Foreskin melanocyte (primary cell): ENCODE measurements at places on chromosomes 1 and 21.

DNA sequence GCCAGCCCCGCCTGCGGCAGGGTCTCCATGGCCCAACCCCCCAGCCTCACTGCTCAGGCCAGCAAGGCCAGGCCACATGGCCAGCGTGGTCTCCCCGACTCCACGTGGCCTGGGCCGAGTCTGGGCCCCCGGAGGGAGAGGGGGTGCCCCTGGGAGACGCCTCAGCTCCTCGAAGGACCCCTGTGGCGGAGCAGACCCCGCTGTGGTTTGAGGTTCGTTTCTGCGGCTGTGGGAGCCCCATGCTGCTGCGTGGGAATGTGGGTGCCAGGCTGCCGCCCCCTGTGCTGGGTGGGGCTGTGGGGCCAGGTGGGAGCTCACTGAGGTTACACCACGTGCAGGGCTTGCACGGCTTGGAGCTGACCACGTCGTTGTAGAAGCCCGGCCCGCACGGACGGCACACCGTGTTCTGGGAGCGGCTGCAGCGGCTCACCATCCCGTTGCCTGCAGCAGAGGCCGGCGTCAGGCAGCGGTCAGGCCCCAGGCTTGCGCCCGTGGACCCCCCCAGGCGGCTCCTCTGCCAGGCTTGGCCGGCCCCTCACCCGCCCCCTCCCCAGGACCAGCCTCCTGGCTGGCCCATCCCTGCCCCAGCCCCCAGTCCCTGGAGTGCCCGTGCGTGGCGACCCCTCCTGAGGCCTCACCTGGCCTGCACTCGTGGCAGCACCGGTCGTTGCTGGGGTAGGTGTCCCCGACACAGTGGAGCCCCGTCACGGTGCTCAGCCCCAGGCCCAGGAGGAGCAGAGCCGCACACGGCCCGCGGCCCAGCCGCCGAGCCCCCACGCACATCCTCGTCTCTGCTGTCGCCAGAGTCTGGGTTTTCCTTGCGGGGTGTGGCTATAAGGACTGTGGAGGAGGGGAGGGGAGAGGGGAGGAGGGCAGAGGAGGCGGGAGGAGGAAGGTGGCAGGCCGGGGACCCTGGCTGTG, at the start of gene TNFRSF4:
Gene TNFRSF4 (minus strand): TSS at position 809 of the 921 bp plus-strand sequence. CDS start 26 bp downstream, at position 783.
- DNase-seq = no peak

DNA sequence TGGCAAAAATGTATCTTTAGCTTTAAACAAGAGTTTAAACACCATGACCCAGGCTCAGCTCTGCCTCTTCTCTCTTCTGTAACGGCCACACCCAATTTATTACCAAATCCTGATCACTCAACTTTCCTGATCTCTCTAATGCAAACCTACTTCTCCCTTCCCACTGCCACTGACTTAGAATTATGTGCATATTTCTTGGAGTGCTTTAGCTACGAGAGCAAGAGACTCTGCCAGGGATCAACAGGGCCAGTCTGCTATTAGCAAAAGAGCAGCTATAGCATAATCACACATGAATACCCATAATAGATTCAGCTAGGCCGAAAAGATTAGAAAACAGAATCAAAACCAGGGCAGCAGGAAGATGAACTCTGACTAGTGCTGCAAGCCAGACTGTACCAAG, 215.5 kb downstream of the MRPL39 start:
- no peak for DNase-seq

GRCh38 chr1:192732787-192733186, 76.1 kb upstream of the RGS2 start:
- DNase-seq = no peak

- no peak for DNase-seq
Observed at GRCh38 chr1:109818988-109819764, 55.5 kb upstream of the EPS8L3 start.

DNA sequence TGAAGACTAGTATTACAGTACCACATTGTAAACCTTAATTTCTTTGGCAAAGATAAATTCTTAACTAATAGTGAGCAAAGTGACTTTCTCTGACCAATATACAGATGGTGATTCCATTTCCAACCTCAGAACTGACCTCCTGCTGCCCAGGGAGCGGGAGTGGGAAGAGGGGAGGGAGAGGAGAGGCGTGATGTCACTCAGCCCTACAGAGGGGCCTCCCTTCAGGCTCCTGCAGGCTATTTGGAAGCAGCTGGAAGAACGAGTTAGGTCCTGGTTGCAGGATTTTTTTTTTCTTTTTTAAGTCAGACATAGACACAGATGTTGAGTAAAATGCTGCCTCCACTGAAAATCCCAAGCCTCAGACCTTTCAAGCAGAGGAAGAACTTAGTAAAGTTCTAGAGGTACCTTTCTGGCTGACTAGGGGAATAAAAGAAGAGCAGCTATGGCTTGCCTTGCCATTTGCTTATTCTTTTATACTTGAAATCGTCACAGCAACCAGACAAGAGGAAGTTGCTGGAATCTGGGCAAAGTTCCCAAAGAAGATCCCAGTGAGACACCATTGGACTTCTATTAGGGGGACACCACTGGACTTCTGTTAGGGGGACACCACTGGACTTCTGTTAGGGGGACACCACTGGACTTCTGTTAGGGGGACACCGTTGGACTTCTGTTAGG, 54.5 kb downstream of the EXO1 start:
- DNase-seq = no peak

DNA sequence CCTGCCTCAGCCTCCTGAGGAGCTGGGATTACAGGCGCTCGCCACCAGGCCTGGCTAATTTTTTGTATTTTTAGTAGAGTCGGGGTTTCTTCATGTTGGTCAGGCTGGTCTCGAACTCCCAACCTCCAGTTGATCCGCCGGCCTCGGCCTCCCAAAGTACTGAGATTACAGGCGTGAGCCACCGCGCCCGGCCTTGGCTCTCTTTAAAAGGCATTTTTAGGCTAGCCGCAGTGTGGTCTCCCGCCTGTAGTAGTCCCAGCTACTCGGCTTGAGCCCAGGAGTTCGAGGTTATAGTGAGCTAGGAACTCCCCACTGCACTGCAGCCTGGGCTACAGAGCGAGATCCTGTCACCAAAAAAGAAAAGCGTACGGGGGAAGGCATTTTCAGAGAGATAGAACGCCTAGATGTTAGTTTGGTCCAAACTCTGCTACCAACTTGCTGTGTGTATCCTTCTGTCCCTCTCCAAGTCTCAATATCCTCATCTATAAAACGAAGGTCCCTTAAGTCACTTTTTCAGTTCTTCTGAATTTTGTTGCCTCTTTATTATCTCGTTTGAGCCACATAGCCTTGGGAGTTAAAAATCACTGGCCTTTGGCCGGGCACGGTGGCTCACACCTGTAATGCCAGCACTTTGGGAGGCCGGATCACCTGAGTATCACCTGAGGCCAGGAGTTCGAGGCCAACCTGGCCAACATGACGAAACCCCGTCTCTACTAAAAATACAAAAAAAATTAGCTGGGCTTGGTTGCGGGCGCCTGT, 734 bp downstream of the MED18 start:
- DNase-seq = no peak

- DNase-seq = no peak
Observed at GRCh38 chr1:15065736-15066135, 87.8 kb upstream of the TMEM51 start.

- DNase-seq = no peak
Observed at GRCh38 chr1:22374001-22374400, 77.7 kb upstream of the ZBTB40 start.

DNA sequence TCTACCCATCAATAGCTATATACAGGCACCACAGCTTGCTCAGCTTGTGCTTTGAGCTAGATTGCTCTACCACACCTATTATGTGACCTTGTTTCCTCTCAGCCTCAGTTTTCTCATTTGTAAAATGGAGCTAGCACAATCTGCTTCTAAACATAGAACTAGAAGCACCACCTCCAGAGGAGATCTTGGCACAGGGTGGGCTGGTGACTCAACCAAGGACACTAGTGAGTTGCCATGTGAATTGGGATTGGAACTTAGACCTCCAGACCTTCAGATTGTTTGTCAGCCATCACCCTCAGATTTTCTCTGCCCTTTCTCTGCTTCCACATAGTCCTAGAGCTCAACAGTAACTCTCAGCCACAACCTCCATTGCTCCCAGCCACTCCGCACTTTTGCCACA, 3.0 kb upstream of the MACO1 start:
- DNase-seq = no peak

DNA sequence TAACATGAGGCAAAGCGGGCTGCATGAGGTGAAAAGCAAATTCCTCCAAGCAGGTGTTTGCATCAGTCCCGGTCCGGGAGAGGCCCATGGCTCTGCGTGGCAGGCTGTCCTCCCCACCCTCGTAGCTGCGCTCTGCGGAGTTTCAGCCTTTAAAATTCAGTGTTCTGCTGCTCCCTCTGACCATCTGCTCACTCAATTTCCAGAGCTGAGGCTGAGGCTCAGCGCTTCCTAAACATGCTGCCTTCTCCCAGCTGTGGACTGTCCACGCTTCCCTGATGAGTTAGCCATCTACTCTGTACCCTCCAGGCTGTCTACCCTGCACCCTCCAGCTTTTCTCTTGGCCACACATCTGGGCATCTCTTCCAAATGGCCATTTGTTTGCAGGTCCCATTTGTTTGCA, 87.7 kb downstream of the KCNJ6 start:
- no peak for DNase-seq

DNA sequence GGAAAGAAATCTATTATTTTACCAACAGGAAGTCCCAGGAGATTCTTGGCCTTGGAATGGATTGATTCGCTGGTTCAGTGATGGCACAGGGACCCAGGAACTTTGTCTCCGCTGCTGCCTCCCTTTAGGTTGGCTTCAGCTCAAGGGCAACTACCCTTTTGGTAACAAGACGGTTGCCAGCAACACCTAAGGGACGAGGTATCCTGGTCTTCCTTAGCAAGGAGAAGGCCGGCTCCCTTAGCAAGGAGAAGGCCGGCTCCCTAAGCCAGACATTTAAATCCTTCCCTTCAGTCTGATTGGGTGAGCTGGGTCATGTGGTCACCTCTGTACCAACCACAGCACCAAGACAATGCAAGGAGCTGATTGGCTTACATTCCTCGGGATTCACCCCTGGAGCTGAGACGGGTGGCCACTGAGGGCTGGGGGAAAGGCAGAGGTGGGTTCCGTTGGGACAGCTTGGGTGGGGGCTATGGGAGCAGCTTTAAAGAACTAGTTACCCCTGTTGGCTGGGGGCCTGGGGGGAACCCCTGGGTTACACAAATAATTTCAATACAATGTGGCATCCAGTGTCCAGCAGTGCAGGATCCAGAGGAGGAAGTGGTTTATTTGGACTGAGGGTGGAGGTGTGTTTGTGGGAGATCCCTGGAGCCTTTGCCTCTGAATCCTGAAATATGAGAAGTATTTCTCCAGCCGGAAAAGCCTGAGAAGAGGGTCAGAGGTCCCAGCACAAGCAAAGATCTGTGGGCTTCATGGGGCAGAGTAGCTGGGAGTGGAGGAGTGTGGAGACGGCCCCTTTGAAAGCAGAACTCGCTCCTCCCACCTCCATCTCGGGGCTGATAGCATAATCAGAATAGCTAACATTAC, 20.7 kb upstream of the CLIC4 start:
- DNase-seq = no peak

DNA sequence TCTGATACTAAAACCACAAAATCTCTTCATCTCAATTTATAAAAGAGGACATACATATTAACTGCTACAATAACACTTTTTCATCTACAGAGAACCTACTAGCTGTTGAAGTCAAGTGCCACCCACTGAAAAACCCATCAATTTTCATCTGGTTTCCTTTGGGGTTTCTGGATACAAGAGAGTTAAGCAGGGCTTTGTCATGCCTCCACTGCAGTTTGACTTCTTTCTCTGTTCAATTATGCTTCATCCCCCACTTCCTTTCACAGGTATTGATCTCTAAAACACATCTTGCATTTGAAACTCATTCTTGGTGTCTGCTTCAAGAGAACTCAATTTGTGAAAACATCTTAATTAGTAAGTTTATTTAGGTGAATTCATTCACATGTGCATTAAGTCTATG, 60.5 kb upstream of the ANGPTL3 start:
- DNase-seq = no peak

DNA sequence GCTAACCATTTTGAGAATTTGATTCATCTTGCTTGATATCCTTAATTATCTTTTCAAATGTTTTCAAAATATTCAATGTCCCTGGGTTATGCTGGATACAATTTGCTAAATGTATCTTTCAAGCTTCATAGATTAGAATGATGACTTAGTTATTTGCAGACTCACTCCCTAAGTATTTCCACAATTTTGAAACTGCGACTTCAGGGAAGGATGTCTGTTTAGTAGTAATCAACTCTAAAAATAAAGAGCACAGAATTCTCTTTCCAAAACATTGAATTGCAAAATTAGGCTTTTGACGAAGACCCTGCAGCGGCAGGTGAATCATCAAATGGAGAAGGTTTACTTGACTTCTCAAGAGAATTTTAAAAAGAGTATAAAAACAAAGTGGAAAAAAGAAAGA, 14.2 kb downstream of the RGS1 start:
- no peak for DNase-seq

DNA sequence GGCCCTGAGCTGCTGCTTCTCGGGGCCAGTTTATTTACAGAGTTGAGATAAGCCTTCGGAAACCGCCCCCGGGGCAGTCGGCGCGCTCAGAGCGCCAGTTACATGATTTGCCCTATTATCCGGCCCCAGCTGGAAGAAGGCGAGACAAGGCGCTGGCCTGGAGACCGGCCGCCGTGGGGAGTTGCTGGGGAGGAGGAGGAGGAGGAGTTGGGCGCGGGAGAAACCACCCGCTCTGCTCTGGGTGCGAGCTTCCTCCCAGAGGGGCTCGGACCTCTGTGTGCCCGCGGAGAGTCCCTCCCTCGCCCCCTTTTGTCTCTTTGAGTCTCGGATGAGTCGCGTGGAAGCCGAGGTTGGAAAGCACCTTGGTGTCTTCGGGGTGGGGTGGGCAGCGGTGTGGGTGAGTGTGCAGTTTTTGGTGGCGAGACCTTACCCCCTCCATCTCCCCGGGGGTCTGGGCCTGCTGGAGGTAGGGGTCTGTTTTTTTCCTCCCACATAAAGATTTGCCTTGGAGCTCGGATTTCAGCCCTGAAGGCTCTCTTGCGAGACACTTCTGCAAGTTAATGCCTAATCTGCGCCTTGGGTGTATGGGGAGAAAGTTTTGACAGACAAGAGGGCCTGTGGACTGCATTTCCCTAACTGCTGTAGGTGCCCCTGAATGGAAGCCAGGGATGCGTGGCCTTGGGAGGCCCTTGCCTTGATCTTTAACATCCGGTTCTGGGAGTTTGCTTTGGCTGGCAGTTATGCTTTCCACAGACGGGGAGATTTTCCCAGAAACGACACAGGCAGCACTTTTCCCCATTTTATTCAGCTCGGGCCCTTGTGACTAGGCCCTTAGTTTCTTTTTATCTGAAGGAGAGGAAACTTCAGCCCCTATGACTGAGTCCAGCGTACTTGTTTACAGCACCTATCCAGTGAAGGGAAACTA, 80.0 kb downstream of the NDUFS5 start:
- no peak for DNase-seq

- no peak for DNase-seq
Observed at GRCh38 chr1:86739648-86740509, 35.5 kb downstream of the SH3GLB1 start.

- no peak for DNase-seq
Observed at GRCh38 chr1:38964140-38964548, 22.5 kb upstream of the RHBDL2 start.

DNA sequence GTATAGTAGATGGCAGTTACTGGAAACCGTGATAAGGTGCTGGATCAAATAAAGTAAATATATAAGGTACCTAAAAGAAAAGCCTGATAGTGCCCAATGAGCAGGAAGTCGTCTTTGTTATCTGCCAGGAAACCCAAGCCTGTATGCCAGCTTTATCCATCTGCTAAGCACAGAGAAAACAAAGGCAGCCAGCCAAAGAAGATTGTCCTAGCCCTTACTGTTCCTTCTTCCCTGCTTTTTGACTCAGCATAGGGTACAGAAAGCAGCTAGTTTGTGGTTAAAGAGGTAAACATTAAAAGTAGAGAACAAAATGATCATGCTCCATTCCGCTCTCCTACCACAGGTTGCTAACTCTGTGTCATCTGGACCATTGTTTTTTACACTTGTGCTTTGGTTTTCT, 10.1 kb downstream of the KRTAP22-2 start:
- DNase-seq = no peak
